ENCODE measurements at places on chromosomes 5 and 9.

GRCh38 chr5:137501846-137502406 is 2.8 kb upstream of the SPOCK1 start:
- DNase-seq: no peak

GRCh38 chr9:21684831-21685362 is 117.5 kb upstream of the MTAP start:
- peak; percentile 3 for DNase-seq

DNA sequence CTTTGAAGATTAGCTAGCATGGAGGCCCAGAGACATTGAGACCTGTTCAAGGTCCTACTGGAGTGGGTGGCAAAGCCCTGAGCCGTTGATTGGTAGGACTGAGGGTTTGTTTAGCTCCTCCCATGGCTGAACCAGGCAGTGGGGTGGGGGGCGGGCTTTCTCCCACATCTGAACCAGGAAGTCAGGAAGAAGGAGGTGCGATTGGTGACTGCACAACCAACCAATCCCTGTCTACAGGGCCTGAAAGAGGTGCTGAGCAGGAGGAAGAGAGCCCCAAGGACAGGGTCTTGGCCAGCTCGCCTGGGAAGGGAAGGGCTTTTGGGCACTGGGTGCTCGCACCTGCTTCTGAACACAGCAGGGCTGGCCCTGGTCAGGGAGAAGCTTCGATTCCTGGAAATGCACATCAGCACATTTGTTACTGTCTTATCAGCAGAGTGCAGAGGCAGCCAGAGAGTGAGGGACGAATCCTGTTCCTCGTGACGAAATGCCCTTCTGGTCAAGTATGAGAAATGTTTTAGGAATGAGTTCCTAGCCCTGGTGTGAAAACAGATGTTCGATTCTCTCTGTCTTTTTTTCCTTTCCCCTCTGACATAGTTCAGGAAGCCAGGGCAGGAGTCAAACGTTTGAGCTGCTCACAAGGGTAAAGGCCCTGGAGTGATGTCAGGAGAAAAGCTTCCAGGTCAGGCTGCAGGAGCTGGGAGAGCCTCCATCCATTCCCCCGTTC is 294.8 kb upstream of the KLF4 start:
- no peak for DNase-seq

DNA sequence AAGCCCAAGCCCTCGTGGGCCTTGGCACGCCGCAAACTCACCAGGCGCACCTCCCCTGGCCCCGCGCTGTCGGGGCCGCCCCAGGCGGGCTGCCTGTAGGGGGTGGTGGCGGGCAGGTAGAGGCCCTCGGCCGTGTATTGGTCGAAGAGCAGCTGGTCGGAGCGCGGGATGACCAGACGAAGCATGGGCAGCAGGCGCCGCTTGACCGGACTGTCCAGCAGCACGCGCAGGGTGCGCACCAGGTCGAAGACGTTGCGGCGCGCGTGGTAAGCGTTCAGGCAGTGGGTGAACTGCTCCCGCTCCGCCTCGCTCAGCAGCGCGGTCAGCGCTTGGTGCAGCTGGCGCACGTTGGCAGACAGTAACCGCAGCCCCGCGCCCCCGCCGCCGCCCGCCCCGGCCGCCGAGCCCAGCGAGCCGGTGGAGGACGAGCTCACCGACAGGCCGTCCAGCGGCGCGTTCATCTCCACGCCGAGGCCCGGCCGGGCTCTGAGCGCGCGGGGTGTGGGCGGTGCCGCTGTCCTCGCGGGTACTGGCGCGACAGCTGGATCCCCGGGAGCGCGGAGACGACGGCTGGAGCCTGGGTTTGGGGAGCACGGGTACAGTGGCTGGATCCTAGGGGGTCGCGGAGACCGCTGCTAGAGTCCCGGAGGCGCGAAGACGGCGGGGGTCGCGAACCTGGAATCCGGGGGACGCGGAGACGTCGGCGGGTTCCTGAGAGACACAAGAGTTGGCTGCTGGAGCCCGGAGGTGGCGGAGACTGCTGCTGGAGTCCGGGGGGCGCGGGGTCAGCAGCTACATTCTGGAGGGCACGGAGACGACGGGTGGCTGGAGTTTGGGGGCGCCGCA is 709 bp downstream of the WHRN start:
- no peak for DNase-seq

- no peak for DNase-seq
Measured at GRCh38 chr5:130885027-130885426, 280.0 kb downstream of the HINT1 start.
